HS-27A (cell line): ENCODE measurements at places on chromosomes 12 and 14.

- no peak for DNase-seq
These were observed 25.8 kb upstream of the BEGAIN start for GRCh38 chr14:100612986-100613385.

- DNase-seq: no peak
These were observed 214.0 kb upstream of the NOVA1 start for GRCh38 chr14:26811756-26812305.

GRCh38 chr12:5000658-5001385, 42.9 kb upstream of the KCNA5 start:
- DNase-seq: no peak

GRCh38 chr14:105980224-105980623, 453.8 kb downstream of the TMEM121 start:
- no peak for DNase-seq

DNA sequence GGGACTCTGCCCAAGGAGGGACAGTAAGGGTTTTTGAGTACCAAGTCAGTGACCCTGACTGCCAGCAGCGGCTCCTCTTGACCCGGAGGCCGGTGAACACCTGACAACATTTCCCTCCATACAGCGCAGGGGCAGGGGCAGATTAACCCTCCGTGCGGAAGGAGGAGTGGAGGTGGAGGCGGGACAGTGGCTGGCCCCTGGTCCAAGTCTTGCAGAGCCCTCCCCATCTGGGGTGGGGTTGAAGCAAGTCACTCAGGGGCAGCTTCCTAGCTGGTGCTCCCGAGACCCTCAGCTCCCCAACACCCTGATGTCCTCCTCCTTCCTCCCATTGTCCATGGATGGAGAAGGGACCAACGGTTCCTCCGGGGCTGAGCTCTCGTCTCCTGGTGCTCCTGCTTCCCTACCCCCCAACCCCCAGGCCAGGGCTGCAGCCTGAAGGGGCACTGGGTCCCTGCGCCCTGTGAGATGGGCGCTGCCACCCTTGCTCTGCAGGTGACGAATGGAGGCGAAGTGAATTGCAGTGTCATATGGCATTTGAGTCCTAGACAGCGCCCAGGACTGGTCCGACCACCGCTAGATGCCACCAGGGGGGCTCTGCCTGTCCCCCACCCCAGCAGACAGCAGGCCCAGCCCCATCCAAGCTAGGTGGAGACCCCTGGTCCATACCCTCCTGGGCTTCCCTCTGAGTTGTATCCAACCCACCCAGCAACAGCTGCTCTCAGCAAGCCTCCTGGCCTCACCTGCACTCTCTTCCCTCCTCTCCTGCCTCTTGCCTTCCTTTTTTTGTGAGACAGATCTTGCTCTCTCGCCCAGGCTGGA, 7.0 kb upstream of the AMN start:
- no peak for DNase-seq

DNA sequence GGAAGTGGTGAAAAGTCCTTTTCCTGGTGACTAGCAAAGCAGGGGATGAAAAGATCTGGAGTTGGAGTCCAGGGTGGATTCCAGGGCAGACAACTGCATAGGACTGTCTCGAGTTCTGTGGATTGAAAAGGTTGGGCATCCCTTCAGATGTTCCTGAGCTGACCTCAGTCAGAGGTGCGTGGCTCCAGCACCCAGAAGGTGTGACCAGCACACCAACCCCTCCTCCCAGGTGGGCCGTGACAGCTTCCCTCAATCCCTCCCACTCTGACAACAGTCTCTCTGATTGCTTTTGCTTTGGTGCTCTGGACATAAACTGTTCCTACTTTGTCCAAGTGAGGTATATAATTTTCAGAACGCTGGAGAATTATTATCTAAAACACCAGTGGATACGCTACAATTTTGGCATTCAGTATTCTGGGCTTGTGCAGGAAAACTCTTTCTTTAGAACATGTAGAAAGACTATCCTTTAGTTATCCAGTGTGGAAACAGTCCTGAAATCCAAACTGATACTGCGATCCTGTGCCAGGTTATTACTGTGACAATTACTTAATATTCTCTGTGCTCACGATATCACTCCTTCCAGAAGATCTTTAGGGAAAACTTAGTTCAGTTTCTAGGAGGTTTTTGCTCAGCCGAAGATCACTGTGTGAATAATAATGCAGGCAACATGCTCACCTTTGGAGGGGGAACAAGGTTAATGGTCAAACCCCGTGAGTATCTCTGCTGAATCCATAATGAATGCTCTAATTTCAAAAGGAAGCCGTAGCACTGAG, 87.9 kb downstream of the DAD1 start:
- no peak for DNase-seq

GRCh38 chr12:121520586-121521086, 60.2 kb downstream of the KDM2B start:
- no peak for DNase-seq

GRCh38 chr14:90740081-90740480, 76.1 kb downstream of the TTC7B start:
- DNase-seq: no peak

- DNase-seq: no peak
These were observed 8.7 kb upstream of the WDR89 start for GRCh38 chr14:63650256-63650952.

GRCh38 chr12:8681129-8681884, 16.5 kb upstream of the RIMKLB start:
- DNase-seq: peak; percentile 73

GRCh38 chr12:124273630-124274029, 21.3 kb upstream of the RFLNA start:
- peak; percentile 8 for DNase-seq

DNA sequence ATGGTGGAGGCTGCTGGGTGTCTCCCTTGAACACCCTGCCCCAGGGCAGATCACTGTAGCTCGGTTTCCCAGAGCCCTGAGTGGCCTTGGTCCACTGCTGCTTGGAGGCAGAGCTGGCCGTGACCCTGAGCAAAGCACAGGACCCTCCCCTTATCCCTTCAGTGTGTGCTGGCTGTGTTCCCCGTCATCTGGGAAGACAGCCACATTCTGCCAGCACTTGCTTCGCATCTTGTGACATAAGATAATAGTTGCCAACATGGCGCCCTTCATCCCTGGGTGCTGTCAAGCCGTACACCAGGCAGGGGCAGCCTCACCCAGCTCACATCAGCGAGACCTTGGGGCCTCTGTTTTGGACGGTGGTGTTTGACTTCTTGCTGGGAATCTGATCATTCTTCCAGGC, 12.1 kb upstream of the ALDH2 start:
- DNase-seq: no peak

DNA sequence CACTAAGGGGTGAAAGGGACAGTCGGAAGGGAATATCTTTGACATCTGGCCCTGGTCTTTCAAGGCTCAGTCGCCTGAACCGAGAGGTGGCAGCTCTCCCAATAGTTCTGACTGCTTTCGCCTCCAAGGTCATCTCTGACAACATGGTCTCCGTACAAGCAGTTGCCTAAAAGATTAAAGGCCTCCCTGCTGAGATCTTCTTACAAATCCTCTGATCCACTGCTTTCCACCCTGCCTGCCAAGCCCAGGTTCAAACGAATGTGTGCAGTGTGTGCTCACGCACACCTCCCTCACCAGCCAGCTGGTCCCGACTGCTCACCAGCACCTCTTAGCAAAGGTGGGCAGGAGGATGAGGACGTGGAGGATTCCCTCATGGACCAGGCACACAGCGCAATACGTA, 10.4 kb downstream of the B4GALNT3 start:
- no peak for DNase-seq

GRCh38 chr12:70549340-70550179, 87.7 kb downstream of the PTPRB start:
- DNase-seq: no peak

DNA sequence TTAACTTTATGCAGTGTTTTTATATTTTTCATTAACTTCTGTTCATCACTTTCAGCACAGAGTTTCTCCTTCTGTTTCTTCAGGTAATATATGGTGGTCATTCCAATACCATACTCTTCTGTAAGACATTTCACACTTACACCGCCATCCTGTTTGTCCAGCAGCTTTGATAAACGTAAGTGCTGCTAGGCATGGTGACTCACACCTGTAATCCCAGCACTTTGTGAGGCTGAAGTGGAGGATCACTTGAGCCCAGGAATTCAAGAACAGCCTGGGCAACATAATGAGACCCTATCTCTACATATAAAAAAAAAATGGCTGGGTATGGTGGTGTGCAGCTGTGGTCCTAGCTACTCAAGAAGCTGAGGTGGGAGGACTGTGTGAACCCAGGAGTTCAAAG, 55.8 kb downstream of the EXOC5 start:
- no peak for DNase-seq

DNA sequence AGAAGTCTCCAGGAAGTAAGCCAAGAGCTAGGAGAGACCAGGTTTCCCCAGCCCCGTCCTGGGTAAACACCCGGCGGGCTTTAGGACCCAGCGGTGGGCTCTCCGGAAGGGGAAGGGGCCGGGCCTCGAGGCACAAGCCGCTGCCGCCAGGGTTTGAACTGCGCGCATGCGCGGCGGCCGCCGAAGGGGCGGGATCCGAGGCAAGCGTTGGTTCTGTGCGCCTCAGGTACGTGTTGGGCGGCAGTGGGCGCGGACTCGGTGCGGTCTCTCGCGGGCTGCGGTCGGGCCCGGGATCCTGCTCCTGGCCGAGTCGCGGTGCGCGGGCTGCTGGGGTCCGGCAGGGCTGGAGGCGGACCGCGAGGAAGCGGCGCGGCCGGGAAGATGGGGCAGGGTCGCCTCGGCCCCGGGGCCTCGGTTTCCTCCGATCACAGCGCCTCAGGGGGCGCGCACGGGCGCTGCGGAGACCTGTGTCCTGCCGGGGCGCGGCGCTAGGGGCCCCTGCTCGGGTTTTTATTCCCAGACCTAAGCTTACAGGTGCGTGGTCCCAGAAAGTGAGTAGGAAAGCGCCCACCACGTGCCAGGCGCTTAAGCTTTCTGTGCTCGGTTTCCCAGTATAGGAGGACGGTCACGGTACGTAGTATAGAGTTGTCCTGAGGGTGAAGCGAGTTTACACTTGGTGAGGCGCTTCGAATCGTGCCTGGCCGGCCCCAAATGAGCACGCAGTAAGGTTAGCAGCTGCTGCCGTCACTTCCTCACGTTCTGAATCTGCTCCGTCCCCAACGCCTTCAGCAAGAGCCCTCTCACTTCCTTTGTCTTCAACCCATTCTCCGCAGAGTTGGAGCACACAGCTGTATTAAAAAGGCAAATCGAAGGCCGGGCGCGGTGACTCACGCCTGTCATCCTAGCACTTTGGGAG, at the start of gene TDP1:
Gene TDP1 (plus strand): TSS at position 183 of the 916 bp plus-strand sequence. CDS start 7,188 bp downstream, outside the sequence.
- DNase-seq: peak; percentile 83

GRCh38 chr14:29054119-29054518, 287.5 kb downstream of the FOXG1 start:
- no peak for DNase-seq

GRCh38 chr12:1044696-1045095, 53.7 kb downstream of the ERC1 start:
- DNase-seq: peak; percentile 77

DNA sequence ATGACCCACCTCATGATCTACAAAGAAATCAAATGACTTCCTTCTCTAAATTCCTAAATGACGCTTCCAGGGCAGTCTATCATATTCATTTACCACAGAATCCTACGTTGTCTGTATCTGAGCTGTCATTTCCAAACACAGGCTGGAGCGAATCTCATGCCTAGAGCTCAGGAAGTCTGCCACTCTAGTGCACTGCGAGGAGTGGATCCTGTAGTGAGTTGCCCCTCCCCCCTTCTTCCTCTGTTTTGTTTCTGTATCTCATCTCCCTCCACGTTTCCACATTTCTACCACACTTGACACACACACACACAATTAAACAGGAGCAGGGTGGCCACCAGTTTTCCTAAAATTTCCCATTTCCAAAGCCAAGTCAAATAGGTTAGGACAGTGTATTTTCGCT, 415.4 kb upstream of the PRICKLE1 start:
- no peak for DNase-seq

- DNase-seq: no peak
These were observed 1204.8 kb downstream of the GALC start for GRCh38 chr14:86788224-86788623.

GRCh38 chr12:40262657-40263056, 37.9 kb downstream of the LRRK2 start:
- DNase-seq: no peak

DNA sequence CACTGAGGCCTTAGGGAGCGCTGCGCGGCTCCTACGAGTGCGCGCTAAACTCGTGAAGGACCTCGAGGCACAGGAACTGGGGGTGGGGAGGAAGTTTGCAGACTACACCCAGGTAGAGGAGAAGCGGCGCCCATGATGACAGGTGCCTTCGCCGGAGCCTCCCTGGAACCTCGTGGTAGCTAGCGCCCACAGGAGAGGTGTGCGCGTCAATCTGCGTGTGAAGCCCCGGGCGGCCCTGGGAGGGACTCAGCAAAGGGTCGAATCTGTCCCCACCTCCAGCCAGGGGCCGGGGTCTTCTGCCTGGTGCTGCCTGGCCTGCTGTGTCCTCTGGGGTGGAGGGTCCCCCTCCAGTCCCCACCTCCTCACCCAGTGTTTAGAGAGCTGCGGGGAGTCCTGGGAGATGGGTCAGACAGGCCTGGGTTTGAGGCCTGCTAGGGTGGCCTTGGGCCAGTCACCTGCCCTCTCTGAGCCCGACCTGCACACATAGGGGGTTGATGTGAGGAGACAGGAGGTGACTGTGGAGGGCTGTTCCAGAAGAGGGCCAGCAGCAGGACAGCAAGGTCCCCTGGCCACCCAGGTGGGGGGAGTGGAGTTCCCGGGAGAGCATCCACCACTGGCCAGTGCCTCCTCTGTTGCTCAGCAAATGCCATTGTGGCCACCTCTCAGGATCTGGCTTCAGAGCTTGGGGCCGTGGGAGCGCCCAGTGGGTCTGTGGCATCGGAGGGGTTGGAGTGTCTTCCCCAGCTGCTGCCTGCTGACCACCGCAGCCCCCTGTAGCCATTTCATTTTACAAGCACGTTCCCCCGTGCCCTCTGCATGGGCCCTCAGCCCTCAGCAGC, 20.2 kb upstream of the KIF26A start:
- no peak for DNase-seq

- no peak for DNase-seq
These were observed 23.3 kb downstream of the C14orf132 start for GRCh38 chr14:96062506-96062905.

DNA sequence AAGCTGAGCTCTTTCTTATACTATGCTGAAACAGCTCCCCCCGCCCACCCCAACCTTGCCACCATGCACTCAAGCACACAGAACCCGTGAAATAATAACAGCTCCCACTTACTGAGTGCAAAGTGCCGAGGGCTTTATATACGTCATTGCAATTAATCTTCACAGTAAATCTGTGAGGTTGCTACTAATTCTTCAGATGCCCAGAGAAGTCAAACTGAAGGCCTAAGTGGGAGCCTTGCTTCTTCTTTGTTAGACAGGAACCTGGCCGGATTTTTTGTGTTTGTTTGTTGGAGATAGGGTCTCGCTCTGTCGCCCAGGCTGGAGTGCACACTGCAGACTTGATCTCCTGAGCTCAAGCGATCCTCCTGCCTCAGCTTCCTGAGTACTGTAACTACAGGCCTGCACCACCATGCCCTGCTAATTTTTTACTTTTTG, 34.0 kb downstream of the VCPKMT start:
- DNase-seq: no peak

DNA sequence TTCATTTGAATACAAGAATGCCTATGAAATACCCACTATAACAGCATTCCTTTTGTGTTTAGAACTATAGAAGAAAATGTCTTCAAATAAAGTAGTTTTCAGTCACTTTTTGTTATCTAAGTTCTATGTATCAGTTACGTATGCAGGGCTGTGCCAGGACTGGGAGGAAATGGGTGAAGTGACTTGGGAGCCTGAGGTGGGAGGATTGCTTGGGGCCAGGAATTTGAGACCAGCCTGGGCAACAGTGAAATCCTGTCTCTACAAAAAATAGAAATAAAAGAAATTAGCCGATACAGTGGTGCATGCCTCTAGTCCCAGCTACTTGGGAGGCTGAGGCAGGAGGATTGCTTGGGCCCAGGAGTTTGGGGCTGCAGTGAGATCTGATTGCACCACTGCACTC, 22.9 kb upstream of the MANSC4 start:
- DNase-seq: no peak

GRCh38 chr12:89781946-89782550, 73.4 kb upstream of the ATP2B1 start:
- DNase-seq: no peak
